ENCODE measurements at places on chromosomes 5 and 9. TPM values are rescaled to one million over a fixed set of nuclear protein-coding genes. Genes with fewer than 3 reads are reported as not detected.

Gene PTGES2
- total RNA-seq: 114 TPM

DNA sequence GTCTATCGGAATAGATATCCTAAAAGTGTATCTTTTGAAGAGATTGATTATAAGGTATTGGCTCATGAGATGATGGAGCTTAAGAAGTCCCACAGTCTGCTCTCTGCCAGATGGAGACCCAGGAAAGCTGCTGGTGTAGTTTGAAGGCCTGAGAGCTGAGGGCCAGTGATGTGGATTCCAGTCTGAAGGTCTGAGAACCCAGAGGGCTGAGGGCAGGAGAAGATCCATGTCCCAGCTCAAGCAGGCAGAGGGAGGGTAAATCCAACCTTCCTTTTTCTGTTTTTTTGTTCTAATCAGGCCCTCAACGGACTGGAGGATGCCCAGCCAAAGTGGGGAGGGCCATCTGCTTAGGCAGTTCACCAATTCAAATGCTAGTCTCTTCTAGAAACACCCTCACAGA, 11.0 kb upstream of the ABL1 start:
- no peak for DNase-seq

DNA sequence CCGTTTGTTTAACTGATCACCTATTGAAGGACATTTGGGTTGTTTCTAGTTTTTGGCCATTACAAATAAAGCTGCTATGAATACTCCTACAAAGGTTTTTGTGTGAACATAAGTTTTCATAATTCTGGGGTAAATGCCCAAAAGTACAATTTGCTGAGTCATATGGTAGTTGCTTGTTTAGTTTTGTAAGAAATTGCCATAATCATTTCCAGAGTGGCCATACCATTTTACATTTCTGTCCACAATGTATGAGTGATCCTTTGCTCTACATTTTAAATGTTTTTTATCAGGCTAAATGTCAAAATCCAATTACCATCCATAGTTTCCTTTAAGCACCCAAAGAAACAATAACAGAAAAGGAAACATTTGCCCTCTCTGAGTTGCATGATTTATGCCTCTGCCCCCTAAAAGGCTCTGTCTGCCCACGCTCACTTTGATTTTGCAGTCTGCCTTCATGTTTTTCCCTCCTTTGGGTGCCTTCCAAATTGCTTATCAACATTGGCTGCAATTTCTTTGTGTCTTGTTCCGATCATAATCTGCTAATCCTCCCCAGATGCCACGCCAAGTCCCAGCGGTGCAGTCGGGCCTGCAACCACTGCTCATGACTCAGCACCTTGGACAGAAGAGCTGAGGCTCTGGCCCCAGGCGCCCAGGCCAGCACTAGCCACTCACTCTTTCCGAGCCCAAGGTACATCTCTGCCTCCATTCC, 339.2 kb downstream of the PIK3R1 start:
- peak; percentile 77 for DNase-seq

Gene CFAP90
- not detected for total RNA-seq

GRCh38 chr5:107329850-107330249, 340.9 kb downstream of the EFNA5 start:
- no peak for DNase-seq

DNA sequence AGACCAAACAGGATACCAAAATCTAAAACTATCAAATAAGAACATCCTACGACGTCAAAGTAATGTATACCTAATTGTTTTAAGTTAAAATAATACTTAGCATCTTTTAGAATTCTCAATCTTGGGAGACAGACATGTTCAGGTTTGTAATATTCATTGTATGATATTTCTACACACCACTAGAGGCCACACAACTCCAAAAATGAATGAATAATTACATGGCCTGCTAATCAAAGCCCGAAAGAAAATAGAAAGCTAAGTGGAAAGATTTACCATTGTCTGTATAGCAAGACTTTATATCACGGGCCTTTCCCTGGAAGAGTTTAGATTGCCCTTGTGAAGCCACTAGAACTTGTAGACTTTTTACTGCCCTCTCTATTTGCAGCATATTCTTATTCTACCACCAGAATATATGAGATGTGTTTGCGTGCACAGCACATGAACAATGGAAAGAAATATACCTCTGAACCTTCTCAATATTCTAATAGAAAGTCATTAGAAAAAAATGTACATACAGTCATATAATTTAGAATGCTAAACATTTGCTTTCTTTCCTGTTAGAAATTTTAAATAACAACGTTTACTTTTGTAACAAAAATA, 380.1 kb upstream of the NUDT12 start:
- peak; percentile 1 for DNase-seq

- DNase-seq: no peak
These were observed 2.7 kb upstream of the RAPGEF6 start for GRCh38 chr5:131637694-131638093.

- DNase-seq: peak; percentile 96
These were observed 25.1 kb upstream of the CDKN2AIPNL start for GRCh38 chr5:134436523-134437339.

- DNase-seq: no peak
These were observed 44.1 kb upstream of the ERBIN start for GRCh38 chr5:65882278-65882677.

Measured in MCF 10A (cell line).